ENCODE measurements at places on chromosomes 6 and 20.
A peak's percentile ranks its signal among the peaks of the same experiment; 100 is the strongest.

- no peak for DNase-seq
These were observed 106.4 kb downstream of the PPP1R14C start for GRCh38 chr6:150249261-150249660.

DNA sequence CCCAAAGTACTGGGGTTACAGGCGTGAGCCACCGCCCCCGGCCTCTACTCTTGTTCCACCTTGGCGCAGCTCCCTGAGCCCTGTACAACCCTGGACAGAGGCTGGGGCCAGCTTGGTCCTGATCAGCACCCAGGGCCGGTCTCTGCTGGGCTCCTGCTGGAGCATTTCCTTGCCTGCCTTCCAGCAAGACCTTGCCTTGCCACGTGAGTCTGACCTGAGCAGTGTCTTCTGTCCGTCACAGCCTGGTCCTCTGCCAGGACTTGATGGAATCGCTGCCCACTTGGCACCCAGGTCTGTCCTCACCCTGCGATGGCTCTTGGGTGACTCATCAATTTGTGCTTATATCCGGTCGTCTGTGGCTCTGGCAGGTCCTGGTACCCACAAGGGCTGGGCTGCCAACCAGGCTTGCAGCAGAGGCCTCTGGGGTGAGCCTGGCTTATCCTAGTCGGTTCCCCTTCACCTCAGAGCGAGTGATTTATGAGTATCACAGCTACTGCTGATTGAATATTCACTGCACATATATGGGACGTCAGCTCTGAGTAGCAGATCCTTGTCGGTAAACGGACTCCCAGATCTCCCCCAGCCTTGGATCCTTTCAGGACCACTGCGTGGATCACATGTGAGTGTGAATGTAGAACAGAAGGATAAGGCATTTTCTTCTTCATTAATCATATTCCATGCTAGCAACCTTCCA, 10.1 kb upstream of the SULF2 start:
- no peak for DNase-seq

DNA sequence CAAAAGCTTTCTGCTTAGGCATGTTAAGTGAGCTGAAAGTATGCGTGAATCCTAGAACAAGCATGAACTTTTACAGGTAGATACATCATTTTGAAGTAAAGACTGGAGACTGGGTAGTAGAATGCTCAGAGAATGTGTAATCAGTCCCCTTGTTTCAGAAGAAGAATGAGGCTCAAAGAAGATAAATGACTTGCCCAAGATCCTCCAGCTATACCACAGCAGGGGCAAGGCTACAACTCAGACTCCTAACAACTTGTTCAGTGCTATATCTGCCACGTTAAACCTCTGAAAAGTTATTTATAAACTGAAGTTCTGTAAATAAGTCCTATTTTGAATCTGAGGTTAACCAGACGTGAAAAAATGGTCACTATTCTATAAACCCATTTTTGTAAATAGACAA, 2.9 kb downstream of the RIPOR2 start:
- no peak for DNase-seq

DNA sequence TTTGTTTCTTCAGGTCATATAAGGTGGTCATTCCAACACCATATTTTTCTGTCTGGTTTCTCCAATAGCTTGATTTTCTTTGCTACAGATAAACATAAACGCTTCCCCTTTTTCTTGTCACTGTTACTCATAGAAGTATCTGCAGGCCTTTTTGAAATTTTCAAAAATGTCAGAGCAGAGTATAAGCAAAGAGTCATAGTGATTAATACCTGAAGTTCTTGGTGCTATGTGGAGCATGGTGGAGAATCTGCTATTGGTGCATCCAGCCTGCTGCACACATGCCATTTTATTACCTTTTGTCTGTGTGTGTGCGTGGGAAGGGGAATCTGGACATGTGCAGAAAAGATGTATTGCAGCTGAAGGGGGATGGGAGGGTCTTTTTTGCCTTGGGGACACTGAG, 19.7 kb downstream of the STX11 start:
- DNase-seq, result no peak

DNA sequence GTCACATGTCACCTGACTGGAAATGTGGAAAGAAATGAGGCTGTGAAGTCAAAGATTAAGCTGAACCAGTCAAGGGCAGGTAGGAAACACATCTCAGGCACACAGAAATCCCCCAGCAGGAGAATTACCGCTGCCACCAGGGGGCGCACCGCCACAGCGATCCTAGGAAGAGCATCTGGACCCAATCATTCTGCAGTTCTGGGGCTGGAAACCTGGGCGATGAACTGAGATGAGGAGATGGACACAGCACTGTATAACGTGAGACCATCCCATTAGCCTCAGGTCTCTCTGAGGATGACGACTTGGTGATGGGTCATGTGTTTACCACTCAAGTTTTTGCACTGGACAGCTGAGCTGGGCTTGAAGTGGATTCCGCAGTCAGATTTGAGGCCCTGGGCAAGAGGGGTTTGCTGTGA, 6.5 kb upstream of the SLC24A3 start:
- peak; percentile 41 for DNase-seq

DNA sequence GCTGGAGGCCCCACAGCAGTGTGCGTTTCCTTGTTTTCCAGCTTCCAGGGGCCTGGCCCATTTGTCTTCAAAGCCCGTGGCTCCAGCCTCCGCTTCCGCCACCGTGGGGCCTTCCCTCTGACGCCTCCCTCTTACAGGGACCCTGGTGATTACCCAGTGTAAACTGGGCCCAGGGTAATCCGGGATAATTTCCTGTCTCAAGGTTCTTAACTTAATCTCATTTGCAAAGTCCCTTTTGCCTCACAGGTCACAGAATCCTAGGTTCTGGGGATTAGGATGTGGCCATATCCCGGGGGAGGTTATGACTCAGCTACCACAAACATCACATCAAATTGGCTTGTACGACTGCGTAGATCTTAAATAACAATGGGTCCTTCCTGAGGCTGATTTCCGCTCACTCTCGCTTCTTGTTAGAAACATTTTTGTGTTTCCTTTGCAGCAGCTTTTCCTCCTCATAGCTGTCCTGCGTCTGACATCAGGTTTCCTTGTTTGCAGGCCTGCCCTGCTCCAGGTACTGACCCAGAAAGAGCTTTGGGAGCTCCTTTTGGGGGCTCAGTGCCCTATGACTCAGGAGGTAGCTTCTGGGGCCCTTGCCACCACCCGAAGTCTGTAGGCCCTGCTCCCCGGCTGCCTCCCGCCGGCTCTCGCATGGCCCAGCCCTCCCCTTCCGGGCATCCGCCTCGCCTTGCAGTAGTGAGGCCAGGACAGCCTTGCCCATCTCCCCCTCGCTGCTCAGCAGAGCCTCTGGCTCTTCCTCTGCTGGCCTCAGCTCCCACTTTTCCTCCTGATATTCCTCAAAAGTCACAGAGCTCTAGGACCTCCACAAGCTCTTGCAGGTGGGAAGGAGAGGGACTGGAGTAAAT, 100.5 kb downstream of the ERMARD start:
- no peak for DNase-seq

- no peak for DNase-seq
These were observed 76.8 kb downstream of the FYN start for GRCh38 chr6:111796310-111796918.

GRCh38 chr20:11017446-11017845, 343.6 kb upstream of the JAG1 start:
- DNase-seq, result no peak

DNA sequence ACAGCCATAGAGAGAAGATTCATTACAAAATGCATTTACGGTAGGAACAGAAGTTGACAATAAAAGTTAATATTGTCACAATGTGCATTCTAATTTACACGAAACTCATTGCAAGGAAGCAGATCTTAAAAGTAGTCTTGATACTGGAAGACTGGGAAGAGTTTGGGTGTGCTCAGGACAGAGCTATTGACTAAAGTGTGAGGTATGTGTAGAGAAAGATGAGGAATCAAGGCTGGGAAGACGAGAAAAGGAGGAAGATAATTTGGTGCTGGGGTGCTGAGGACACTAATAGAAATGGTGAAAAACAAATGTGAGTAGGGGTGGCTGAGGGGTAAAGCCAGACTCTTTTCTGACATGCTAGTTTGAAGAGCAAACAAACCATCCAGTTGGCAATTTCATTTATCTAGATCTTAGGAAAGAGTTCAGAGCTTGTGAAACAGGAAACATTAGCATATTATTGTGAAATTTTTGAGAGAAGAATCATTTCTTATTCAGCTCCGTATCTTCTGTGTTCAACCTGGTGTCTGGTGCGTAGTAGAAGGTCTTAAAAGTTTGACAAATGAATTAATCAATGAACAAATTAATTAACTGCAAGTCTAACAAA, 72.7 kb downstream of the ELOVL4 start:
- no peak for DNase-seq

- no peak for DNase-seq
These were observed 23.9 kb downstream of the PDE7B start for GRCh38 chr6:135875446-135875845.

- DNase-seq, result no peak
These were observed 3.0 kb upstream of the SFTA2 start for GRCh38 chr6:30935018-30935417.

- no peak for DNase-seq
These were observed 2.2 kb downstream of the SMPDL3A start for GRCh38 chr6:122791310-122791679.

DNA sequence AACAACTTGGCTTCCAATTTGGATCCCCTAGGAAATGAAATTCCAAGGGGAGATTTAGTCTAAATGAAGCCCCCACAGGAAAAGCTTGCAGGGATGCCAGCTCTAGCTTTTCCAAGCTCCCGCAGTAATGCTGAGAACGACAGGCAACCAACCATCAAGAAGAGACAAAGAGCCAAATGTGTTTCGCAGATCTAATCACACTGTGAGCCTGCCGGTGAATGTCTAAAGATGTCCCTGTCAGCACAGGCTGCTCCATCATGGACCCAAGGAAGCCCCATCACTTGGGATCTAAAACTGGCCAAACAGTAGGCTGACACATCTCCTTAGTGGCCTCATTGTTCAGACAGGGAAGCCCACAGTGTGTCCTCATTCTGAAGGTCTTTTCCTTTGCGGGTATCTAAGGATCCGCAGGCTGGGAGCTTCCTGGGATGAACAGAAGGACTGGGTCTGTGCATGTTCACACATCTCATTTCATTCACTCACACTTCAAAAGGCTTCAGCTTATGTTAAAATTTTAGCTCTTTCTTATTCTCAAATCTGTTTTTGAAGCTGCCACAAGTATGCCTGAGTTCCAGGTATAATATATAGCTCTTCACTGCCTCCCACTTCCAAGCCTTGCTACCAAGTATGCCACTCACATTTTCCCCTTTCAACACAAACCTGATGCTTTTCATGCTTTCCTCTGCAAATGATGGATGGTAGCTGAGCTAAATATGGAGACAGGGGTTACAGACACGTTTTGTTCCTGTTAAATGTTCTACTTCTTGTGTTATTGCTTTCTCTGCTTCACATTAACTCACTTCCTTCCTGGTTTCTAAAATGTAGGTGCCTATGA, 229.8 kb downstream of the HIVEP2 start:
- no peak for DNase-seq

DNA sequence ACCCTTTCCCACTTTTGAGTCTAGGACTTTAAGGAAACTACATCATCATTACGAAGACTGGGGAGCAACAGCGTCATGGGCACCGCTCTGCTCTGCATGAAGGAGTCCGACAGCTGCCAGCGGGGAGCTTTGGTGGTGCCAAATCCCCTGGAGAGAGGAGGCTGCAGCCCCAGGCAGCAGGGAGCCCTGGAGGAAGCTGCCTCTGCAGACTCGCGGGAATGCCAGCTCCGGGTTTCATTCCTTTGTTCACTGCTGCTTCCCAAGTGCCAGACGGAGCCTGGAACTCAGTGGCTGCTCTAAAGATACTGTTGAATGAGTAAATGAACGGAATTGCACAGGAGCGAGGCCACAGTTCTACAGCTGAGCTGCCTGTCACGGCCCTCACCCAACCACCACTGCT, 196.5 kb upstream of the THBS2 start:
- DNase-seq, result no peak

GRCh38 chr6:2797564-2798031, 32.4 kb downstream of the WRNIP1 start:
- DNase-seq, result peak; percentile 7

DNA sequence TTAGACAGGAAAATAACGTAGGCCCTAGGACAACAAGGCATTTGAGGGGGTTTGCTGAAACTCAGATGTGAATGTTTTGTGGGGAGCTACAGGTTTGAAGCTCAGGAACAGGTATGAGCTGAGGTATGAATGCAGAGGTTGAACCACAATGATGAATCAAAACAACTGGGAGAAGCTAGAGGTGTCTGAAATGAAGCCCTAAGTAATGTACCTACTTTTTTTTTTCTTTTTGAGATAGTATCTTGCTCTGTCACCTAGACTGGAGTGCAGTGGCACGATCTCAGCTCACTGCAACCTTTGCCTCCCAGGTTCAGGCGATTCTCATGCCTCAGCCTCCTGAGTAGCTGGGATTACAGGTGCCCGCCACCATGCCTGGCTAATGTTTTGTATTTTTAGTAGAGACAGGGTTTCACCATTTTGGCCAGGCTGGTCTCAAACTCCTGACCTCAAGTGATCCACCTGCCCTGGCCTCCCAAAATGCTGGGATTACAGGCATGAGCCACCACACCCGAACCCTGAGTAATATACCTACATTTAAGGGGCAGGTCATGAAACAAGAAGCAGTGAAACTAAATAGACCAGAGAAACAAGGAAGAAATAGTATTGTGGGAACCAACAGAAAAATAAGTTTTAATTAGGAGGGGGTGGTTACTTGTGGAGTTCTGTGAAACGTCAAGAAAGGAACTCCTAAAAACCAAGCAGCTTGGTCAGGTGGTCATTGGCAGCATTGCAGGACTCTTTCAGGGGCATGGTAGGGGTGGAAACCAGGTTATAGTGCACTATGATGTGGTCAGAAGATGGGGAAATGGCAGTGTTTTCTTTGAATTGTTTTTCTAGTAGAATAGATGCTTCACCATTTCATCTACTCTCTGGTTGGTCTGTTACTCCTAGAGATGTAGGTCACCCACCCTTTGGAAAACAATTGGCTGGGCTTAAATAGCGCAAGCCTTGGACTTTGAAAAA, 138.1 kb downstream of the CD164 start:
- DNase-seq, result no peak

DNA sequence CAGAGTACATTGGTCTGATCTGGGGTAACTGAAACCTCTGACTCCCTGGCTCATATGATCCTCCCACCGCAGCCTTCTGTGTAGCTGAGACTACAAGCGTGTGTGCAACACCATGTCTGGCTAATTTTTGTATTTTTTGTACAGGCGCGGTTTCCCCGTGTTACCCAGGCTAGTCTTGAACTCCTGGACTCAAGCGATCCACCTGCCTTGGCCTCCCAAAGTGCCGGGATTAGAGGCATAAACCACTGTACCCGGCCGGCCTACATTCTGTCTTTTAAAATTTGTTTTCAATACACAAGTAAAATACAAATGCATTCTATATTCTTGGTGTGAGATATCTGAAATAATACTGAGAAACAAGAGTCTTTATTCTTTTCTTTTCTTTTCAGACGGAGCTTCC, 1.7 kb upstream of the CBFA2T2 start:
- no peak for DNase-seq

DNA sequence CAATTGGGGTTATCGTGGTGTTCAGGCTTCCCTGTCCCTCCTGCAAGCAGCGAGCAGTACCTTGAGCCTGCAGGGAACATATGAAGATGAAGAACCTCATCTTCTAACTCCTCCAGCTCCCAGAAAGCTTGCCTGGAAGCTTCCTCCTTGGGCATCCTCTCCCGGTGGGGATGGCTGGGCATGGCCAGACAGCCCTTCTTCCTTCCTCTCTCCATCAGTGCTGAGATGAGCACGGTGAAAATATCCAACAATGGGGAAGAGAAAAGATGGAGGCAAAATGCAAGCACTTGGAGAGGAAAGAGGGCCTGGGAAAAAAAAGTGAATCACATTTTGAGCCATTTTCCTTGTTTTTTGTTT, 107.7 kb upstream of the FOXA2 start:
- no peak for DNase-seq

- no peak for DNase-seq
These were observed 17.8 kb upstream of the TAGAP start for GRCh38 chr6:159062564-159062945.

All from NCI-H526 treated with DMSO at 0.1 percent for 48 hours (cell line).